HuH-7 (cell line): ENCODE measurements at places on chromosomes 6 and 20.

- no peak for DNase-seq
These were observed 83.3 kb downstream of the SOD2 start for GRCh38 chr6:159609652-159610178.

DNA sequence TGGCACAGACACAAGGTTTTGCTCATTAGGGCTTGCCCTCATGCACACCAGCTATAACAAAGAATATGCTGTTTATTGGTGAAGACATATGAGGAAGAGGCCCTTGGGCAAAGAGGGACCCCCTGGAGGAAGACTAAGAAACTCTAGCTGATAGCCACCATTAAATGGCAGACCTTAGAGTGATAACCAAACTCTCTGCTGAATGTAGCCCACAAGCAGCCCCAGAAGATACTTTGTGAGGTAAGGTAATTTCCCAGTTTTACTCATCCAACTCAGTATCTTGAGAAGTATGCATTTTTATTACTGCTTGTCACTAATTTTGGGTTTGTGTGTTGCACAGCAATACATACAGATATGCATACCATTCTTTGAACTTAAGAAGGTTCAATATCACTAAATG, 563.3 kb downstream of the DOK5 start:
- DNase-seq = no peak

DNA sequence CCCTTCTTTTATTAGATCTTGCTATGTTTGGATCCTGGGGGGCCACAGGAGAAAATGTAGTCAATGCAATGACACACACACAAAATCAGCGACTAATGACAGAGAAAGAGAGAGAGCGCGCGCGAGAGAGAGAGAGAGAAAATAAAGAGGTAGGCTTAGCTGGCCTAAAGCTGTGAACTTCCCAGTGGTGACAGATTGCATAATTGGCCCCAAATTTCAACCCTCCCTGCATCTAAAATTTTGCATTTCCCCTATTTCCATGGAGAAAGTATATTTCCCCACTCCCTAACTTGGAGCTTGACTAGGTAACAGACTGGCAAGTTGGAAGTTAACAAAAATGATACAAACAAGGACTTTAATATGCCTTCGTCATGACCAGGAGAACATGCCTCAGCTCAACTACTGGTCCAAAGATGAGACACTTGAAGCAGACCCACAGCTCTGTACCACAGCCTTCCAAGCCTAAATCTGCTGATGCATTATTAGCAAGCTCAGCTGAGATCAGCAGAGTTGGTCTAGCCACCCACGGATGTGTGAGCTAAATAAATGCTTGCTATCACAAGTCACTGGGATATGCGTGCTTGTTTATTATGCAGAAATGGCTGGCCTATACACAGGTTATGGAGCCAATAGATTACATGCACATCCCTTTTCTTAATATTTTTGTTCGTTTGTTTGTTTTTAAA, 118.1 kb upstream of the PRDM1 start:
- DNase-seq = no peak

GRCh38 chr6:168130168-168130696, 51.2 kb upstream of the FRMD1 start:
- DNase-seq = no peak

- DNase-seq = no peak
These were observed 13.8 kb upstream of the GJE1 start for GRCh38 chr6:142118925-142119324.

DNA sequence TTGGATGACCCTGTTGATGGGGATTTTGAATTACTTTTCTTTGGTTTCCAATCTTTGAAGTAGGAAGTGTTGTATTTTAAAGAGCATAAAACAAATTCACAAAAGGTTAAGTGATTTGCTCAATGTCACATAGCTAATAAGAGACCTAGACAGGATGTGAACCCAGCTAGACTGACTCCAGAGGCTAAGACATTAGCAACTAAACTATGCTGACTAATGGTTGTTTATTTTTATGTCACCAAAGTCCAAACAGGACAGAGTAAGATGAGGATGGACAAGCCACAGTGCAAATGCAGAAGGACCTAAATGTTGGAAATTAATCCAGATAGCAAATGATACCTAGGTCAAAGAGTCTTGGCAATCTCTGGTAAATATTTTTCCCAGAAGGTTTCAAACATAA, 38.0 kb downstream of the OGFRL1 start:
- no peak for DNase-seq

- DNase-seq = no peak
These were observed 1.2 kb downstream of the SYNCRIP start for GRCh38 chr6:85641522-85641896.

DNA sequence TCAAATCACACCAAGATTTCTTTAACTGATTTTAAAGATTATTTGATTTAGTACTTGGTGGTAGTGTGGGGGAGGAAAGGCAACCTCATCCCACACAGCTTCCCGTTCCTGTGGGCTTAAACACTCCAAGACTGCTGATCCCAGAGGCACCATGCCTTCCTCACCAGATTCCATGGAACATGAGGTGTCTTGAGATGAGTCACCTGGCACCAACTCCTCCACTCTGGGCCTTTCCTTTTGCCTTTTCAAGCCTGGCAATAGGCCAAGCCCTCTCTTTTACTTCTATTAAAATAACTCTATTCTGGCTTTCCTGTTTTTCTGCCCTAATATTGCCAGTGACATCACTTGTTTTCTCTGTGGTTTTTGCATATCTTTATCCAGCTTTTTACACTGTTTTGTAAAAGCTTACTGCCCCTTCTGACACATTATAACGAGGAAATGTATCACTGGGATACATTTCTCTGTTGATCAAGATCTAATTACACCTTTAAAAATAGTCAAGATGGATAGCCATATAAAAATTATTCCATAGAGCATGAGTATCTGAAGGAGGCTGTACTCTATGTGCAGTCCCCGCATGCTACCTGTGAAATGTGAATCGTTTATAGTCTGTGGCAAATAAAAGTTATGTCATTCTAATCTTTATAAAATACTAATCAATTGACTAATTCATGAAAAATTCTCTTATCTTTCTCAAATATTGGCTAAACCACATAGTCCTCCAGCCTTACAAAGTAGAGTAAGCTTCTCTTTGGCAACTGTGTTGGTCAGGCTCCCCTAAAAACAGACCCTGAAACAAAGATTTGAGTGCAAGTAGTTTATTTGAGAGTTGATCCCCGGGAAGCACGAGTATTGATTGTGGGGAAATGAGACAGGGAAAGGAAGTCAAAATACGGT, 257.8 kb upstream of the KCNQ5 start:
- DNase-seq = no peak

DNA sequence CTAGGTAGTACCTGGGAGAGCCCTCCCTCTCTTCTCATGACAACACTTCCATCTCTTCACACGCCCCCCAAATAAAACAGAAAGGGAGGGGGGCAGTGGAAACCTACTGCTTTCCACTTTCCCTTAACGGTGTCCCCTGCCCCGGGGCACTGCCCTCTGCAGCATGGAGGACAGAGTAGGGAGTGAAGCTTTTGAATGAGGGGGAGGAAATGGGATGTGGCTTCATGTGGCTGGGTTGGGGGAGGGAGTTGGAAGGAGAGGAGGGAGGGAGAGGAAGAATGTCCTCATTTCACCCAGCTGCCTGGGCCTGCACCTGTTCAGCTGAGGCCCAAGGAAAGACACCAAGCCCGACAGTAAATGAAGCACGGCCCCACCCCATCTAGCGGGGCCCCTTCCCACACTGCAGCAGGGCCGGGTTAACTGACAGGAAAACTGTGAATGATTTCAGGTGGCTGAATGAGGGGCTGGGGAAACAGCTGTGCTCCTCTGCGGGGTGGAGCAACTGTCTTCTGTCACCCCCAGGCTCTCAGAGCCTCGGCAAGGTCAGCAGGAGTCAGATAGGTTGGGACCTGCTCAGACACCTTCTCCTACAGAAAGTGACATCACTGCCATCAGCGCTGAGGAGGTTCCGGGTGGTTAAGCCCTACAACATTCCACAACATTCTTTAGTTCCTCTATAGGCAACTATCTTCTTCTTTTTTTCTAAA, 40.0 kb upstream of the TAF8 start:
- DNase-seq = no peak

DNA sequence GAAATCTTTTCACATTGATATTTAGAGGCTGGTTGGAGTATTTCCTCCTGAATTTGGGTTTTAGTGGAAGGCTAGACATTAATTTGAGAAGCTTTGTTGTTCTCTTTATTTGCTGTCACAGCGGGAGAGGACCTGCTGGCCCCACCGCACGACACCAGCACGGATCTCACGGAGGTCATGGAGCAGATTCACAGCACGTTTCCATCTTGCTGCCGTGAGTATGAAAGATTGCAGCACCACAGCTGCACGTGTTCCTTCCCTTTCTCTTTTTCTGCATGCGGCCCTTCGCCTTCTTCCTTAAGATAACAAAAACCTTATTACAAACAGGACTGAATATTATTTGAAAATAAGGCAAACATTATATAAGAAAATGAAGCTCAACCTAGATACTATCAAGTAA, 555.5 kb downstream of the UTRN start:
- DNase-seq = no peak

- no peak for DNase-seq
These were observed 132.2 kb upstream of the CDH4 start for GRCh38 chr20:61119794-61120410.

DNA sequence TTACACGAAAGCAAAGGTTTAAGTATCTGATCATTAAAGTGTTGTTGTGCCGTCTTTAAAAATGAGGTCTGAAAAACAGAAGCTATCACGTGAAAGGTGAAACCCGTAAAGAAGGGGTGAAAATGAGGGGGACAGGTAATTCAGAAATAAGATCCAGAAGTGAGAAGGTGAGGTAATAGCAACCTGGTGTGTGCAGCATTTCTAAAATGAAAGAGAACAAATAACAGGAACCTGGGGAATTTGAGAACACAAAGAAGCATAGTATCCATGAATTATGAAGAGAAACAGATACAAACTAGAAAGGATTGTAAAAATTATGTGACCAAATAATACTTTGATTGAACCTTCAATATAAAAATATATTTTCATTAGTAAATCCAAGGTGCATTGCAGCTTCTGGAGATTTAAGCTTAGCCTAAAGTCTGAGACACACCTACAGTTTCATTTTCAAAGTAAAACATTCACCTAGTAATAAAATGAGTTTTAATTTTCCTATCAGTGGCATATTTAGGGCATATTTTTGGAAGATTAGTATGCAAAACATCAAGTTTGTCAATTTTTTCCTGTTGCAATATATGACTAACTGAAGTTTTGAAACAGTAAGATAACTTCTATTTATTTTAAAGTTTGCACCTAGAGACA, 1.4 kb downstream of the HEY2 start:
- DNase-seq = no peak

DNA sequence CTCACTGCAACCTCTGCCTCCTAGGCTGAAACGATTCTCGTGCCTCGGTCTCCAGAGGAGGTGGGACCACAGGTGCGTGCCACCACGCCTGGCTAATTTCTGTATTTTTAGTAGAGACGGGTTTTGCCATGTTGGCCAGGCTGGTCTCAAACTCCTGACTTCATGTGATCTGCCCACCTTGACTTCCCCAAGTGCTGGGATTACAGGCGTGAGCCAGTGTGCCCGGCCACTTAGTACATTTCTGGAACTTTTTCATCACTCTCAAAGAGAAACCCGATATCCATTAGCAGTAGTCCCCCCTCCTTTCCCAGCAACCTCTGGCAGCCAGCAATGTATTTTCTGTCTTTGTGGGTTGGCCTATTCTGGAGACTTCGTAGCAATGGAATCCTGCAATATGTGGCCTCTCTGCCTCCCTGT, 109.8 kb downstream of the JARID2 start:
- no peak for DNase-seq

DNA sequence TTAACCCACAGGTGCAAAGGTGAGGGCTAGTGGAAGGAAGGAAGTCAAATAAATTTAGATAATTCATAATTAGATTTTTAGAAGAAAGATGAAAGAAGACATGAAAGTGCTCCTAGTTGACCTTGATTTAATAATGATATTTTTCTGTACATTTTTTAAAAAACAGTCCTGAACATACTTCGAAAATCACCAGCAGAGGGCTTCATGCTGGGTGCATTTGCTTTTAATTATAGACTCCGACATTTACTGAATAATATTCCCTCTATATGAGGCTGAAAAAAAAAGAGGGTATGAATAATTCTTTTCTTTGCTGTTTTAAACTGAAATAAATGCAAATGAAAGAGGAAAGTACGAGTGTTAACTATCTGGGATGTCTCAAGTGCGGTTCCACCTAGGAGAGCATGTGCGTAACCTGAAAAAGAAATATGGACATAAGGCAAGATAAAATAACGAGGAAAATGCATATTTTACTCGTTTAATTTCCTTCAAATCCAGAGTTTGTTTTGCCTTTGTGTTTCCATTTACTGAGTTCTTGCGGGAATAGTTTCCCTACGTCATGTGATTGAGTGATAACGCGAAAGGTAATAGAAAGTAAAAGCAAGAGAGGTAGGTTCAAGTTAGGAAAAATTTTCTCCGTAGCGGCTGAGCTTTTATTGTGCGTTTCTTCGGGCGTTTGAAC, 3.1 kb upstream of the TFAP2B start:
- no peak for DNase-seq
